ENCODE measurements at places on chromosomes 12 and 14. TPM values are rescaled to one million over a fixed set of nuclear protein-coding genes. Genes with fewer than 3 reads are reported as not detected.

GRCh38 chr12:111313833-111314259 is 55.0 kb downstream of the PHETA1 start:
- peak; percentile 90 for DNase-seq
- no peak overlapping the region for H3K4me3 ChIP-seq
- no peak overlapping the region for H3K27ac ChIP-seq
- 0 out of 2 replicates have a peak, but pooled peaks cover 3% of the 10 kb centered on the region for H3K4me1 ChIP-seq
- H3K36me3 ChIP-seq, result no peaks in the 10 kb centered on the region
- no peaks in the 10 kb centered on the region for H3K27me3 ChIP-seq

DNA sequence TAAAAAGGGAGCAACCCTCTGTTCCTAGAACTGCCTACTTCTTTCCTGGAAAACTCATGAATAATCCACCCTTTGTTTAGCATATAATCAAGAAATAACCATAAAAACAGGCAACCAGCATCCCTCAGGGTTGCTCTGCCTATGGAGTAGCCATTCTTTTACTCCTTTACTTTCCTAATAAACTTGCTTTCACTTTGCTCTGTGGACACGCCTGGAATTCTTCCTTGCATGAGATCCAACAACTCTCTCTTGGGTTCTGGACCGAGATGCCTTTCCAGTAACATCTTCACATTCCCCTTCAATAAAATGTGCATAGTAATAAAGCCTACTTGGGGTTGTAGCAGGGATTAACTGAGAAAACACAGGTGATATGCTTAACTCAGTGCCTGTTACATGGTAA is 286.4 kb upstream of the AMIGO2 start:
- no peaks in the 10 kb centered on the region for H3K27me3 ChIP-seq
- H3K4me1 ChIP-seq, result peaks cover 6% of the 10 kb centered on the region
- no peak overlapping the region for H3K4me3 ChIP-seq
- DNase-seq, result no peak
- no peaks in the 10 kb centered on the region for H3K36me3 ChIP-seq

DNA sequence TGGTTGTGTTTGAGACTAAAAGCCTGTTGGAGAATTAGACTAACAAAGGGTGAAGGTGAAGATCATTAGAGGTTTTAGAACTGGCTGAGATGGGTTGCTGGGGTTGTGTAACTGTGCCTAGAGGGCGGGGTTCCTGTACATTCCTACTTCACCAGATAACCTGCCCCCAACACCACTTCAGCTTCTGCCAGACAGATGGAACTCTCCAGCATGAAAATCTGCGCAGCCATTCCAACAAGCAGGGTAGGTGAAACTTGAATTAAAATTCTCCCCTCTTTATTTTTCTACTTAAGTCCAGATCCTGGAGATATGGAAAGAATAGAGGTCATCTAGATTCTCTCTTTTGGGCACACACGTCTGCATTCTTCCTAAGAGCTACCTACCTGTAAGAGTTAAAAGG is 6.0 kb downstream of the FOXG1 start:
- no peak overlapping the region for H3K4me3 ChIP-seq
- H3K27ac ChIP-seq, result no peak overlapping the region
- H3K4me1 ChIP-seq, result peaks cover 39% of the 10 kb centered on the region
- no peak for DNase-seq
- no peaks in the 10 kb centered on the region for H3K36me3 ChIP-seq
- H3K27me3 ChIP-seq, result peaks cover 100% of the 10 kb centered on the region

The UTP20 gene
- total RNA-seq, result 24.5 TPM

The MBIP gene
- 19.5 TPM for total RNA-seq

The SEL1L gene
- 29.1 TPM for total RNA-seq

DNA sequence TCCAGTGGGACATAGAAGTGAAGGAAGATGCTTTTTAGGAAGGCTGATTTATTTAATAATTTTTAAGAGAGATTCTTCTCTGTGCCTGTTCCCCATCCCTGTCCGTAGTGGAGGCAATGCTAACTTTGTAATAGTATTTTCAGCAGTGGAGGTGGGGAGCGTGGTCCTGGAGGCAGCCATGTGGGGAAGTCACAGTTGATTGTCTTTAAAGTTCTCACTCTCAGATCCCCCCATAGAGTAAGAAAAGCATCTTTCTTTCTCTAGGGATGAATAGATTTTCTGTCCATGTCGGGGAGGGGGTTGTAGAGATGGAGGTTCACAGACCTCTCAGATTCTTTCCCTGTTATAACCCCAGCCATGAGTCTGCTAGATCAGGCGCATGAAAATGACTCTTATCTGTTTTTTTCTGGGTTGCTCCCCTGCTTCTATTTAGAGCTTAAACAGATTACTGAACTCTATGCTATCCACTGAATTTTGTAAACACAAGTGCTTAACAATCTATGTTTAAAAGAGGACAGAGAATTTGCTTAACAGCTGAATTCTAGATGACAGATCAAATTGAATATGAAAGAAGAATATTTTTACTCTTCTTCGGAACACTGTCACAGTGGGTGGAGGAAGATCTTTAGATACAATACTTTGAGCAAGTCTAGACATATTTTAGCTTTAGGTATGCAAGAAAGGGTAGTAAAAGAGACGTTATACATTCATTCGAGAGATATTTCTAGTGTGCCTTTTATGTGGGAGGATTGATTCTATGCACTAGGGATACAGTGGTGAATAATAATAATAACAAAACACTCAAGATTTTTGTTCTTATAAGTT is 25.3 kb downstream of the TMEM117 start:
- H3K27ac ChIP-seq, result no peak overlapping the region
- peaks cover 12% of the 10 kb centered on the region for H3K4me1 ChIP-seq
- H3K4me3 ChIP-seq, result no peak overlapping the region
- DNase-seq, result no peak
- peaks cover 3% of the 10 kb centered on the region for H3K36me3 ChIP-seq

GRCh38 chr14:20328705-20329104 is 4.4 kb downstream of the CCNB1IP1 start:
- DNase-seq, result no peak
- H3K4me3 ChIP-seq, result no peak overlapping the region
- no peaks in the 10 kb centered on the region for H3K27me3 ChIP-seq
- H3K4me1 ChIP-seq, result peaks cover 32% of the 10 kb centered on the region
- peaks cover 59% of the 10 kb centered on the region for H3K36me3 ChIP-seq

The ACOT4 gene
- 1.6 TPM for total RNA-seq

The PPP1R1A gene
- 13.1 TPM for total RNA-seq

- DNase-seq, result no peak
- no peaks in the 10 kb centered on the region for H3K27me3 ChIP-seq
- no peaks in the 10 kb centered on the region for H3K36me3 ChIP-seq
Measured at GRCh38 chr12:44098786-44099185, 262.9 kb downstream of the TMEM117 start.

DNA sequence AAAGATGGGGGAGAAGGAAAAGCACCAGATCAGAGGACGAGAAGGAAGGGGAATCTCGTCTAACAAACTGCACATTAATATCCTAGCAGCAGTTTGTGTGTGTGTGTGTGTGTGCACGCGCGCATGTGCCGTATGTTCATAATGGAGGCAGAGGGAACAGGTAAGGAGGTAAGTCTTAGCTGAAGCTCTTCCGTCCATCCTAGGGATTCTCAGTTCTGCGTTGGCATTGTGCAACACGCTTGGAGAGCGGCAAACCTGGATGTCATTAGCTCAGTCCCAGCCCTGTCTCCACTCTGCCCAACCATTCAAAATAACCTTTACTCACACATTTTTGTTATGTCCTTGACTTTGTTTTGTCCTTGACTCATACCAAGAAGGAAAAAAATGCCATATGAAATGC is 1.6 kb upstream of the C1R start:
- no peak overlapping the region for H3K4me3 ChIP-seq
- H3K4me1 ChIP-seq, result peaks cover 34% of the 10 kb centered on the region
- no peak overlapping the region for H3K27ac ChIP-seq
- H3K36me3 ChIP-seq, result peaks cover 7% of the 10 kb centered on the region

- H3K4me3 ChIP-seq, result no peak overlapping the region
- peaks cover 29% of the 10 kb centered on the region for H3K27me3 ChIP-seq
- H3K36me3 ChIP-seq, result no peaks in the 10 kb centered on the region
- DNase-seq, result no peak
Measured at GRCh38 chr14:63032641-63033040, 12.6 kb downstream of the KCNH5 start.

- no peak overlapping the region for H3K4me3 ChIP-seq
- H3K4me1 ChIP-seq, result no peaks in the 10 kb centered on the region
- DNase-seq, result no peak
Measured at GRCh38 chr12:67377541-67377940, 108.4 kb downstream of the CAND1 start.

The KRT4 gene
- not detected for total RNA-seq

DNA sequence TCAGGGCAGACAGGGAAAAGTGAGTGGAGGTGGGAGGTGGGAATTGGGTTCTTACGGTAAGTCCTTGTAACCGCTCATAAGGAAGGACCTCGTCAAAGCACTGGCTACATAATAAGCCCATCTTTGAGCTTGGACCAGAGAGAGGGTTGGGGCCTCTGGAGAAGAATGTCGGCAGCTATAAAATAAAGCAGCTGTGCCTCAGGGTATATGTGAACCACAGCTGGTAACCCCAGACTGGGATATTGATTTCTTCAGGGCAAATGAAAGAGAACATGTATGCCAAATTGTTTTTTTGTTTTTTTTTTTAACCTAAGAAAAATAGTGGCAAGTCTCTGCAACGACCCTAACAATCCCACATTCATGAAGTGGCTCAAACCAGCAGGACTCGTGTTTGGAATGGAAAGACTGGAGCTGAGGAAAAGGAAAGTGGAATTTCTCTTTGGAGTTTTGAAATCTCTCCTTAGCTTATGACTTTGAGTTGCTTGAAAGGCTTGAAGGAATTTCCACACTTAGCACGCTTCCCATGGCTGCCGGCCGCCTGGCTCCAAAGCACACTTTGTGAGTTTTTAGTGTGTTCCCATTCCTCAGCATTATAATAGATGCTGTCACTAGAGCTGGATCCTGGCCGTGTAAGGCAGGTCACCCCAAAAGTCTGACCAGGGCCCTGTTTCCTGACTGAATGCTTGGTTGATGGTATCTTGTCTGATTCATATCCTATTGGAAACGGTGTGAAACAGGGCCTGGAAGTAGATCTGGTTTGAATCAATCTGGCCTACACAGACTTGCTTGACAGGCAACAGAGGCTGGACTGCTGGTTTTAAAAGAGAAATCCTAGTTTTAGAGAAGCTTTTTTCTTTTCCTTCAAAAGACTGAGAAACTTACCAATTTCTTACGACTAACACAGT is 244.7 kb downstream of the MSRB3 start:
- no peak for DNase-seq
- H3K27me3 ChIP-seq, result no peaks in the 10 kb centered on the region
- H3K27ac ChIP-seq, result no peak overlapping the region
- H3K36me3 ChIP-seq, result no peaks in the 10 kb centered on the region
- peaks cover 20% of the 10 kb centered on the region for H3K4me1 ChIP-seq

The TSPAN11 gene
- total RNA-seq, result 6.1 TPM

The OR4E2 gene
- not detected for total RNA-seq

GRCh38 chr12:6297170-6297569 is 13.3 kb upstream of the PLEKHG6 start:
- peaks cover 19% of the 10 kb centered on the region for H3K4me1 ChIP-seq
- H3K4me3 ChIP-seq, result no peak overlapping the region
- no peak for DNase-seq
- no peak overlapping the region for H3K27ac ChIP-seq
- no peaks in the 10 kb centered on the region for H3K27me3 ChIP-seq

GRCh38 chr12:51973560-51973959 is 22.1 kb downstream of the ACVR1B start:
- no peak overlapping the region for H3K4me3 ChIP-seq
- peaks cover 31% of the 10 kb centered on the region for H3K4me1 ChIP-seq

GRCh38 chr12:30975581-30975980 is 49.0 kb downstream of the TSPAN11 start:
- DNase-seq, result no peak
- H3K36me3 ChIP-seq, result no peaks in the 10 kb centered on the region
- H3K27ac ChIP-seq, result no peak overlapping the region
- no peak overlapping the region for H3K4me3 ChIP-seq

The APOF gene
- total RNA-seq, result 0.11 TPM

- no peaks in the 10 kb centered on the region for H3K27me3 ChIP-seq
- no peak overlapping the region for H3K27ac ChIP-seq
- no peaks in the 10 kb centered on the region for H3K4me1 ChIP-seq
Measured at GRCh38 chr12:102300824-102301461, 103.3 kb upstream of the PMCH start.

GRCh38 chr12:21553329-21553675 is 27.2 kb downstream of the SPX start:
- no peaks in the 10 kb centered on the region for H3K27me3 ChIP-seq
- DNase-seq, result no peak
- no peaks in the 10 kb centered on the region for H3K4me1 ChIP-seq
- H3K4me3 ChIP-seq, result no peak overlapping the region
